ENCODE measurements at places on chromosomes 2 and 18.

- no peak for DNase-seq
Measured at GRCh38 chr2:20403774-20404312, 43.0 kb upstream of the RHOB start.

- DNase-seq, result peak; percentile 39
Measured at GRCh38 chr18:76005632-76006208, 489.3 kb downstream of the ZNF516 start.

- DNase-seq, result peak; percentile 77
Measured at GRCh38 chr2:72825257-72826155, at the start of gene EXOC6B. Gene EXOC6B (minus strand): TSS chr2:72826033.

- DNase-seq, result no peak
Measured at GRCh38 chr18:2518473-2518872, 52.8 kb downstream of the METTL4 start.

GRCh38 chr18:24536326-24536725 lies 75.9 kb downstream of the HRH4 start:
- DNase-seq, result no peak

DNA sequence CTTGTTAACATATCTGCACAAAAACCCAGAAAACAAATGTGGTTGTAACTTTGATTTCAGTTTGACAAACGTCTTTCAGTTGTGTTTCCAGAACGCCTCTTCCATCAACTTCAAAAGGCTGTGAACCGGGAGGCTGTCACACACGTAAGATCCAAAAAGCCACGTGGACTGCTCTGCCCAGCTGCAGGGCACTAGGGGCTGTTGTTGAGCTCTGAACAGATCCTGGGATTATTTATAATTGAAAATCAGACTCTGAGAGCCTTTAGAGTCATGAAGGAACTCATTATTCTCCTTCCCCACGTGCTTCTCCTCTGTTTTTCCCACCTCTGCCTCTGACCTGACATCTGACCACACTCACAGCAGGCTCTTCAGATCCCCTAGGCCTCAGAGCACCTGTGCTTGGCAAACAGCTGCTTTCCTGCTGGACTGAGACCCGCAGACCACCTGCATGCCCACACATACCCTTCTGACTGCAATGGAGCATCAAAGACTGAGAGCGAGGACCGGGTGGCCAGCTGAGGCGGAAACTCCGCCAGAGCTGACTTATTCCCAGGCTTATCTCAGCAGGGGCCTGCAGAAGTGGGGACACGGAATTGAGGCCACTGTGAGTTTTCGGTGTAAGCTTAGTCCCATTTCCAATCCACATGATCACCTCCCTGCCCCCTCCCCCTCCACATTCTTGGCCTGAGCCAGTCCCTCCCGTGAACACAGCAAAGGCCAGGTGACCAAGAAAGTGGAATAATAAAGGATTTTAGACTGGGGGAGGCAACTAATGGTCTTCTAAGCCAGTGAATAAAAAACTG lies 114.8 kb downstream of the ATL2 start:
- DNase-seq, result no peak

DNA sequence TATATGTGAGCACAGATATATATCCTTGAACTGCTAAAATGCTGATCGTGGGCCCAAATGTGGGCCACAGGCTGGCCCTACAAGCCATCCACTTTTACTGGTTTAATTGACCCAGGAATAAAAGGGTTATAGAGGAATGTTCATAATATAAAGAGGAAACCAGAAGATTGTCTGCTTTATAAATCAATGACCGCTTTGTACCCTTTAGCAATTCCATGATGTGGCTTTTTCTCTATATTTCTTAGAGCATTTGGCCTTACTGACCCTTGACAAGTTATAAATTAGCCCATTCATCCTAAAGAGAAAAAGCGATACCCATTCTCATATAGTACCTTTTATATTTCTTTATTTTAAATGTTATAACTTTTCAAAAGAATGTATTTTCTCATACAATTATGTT lies 87.1 kb upstream of the ITGA4 start:
- no peak for DNase-seq

GRCh38 chr2:71932037-71932779 lies 215.5 kb downstream of the CYP26B1 start:
- no peak for DNase-seq

DNA sequence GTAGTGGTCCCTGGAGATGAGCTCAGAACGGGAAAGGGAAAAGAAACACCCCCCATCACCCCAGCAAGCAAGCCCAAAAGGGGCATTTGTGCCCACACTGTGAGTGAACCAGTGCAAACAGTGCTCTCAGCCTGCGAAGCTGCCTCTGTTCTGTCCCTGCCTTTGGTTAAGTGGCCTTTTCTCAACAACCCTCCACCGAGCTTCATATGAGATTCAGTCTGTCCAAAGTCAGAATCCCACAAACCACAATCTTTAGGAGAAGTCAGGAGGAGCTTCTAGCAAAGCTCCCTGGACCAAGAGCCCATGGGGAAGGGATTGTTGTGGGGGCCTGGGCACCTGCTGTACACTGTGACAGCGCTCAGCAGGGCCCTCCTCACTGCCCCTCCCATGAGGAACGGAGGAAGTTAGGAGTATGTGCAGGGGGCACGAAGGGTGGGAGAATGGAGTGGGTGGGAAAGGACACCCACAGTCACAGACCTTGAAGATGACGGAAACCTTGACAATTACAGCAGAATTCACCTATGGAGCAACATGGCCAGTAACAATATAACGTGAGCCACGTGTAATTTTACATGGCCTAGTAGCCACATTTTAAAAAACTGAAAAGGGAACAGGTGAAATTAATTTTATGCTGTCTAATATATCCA lies 119.5 kb downstream of the SMAD7 start:
- no peak for DNase-seq

DNA sequence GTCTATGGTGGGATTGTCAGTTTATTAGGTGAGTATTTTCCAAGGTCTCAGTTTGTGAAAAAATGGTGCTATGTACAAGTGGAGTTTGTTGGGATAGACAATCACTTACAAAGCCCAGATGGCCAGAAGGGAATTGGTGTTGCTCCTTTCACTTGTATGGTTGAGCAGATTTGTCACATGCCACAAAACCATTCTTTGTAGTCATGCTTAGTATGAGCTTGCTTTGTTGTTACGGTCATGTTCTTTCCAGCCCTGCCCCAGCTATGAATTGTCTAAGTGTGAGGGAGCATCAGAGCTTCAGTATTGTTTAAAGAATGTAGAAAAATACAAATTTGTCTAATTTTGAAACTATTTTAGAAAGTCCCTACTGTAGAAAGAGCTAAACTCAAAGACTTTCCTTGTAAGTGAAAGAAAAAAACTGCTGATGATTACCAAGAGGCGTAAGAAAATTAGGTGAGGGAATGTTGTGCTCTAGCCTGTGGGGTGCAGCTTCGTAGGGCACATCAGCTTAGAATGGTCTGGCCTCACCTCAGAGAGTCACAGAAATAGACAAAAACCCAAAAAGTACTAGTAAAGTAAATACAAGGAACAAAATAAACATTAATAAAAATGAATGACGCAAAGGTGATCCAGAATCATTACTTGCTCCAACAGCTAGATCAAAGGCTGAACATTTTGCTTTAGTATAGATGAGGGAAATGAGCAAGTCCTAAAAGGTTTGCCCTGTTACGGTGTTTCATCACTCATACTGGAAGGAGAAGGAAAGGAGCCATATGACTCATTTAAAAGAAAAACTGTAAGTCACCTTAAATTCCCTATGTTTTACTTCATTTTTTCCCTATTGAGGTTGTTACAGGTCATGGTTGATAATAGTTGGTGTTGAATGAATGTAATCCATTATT lies 9.2 kb downstream of the TGIF1 start:
- DNase-seq, result no peak

DNA sequence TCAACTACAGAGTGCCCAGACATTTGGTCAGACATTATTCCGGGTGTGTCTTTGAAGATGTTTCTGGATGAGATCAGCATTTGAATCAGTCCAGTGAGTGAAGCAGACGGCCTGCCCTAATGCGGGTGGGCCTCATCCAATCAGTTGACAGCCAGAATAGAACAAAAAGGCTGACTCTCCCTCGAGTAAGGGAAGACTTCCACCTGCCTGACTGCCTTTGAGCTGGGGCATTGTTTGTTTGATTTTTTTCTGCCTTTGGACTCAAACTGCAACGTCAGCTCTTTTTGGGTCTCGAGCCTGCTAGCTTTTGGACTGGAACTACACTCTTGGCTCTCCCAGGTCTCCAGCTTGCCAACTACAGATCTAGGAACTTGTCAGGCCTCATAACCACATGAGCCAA lies 111.7 kb upstream of the AGAP1 start:
- no peak for DNase-seq

- DNase-seq, result peak; percentile 70
Measured at GRCh38 chr2:152335726-152336118, 748 bp downstream of the FMNL2 start.

All from NCI-H526 (cell line).